Dorsolateral prefrontal cortex (tissue), 122 donors: ENCODE measurements at places on chromosomes 2 and 18.

DNA sequence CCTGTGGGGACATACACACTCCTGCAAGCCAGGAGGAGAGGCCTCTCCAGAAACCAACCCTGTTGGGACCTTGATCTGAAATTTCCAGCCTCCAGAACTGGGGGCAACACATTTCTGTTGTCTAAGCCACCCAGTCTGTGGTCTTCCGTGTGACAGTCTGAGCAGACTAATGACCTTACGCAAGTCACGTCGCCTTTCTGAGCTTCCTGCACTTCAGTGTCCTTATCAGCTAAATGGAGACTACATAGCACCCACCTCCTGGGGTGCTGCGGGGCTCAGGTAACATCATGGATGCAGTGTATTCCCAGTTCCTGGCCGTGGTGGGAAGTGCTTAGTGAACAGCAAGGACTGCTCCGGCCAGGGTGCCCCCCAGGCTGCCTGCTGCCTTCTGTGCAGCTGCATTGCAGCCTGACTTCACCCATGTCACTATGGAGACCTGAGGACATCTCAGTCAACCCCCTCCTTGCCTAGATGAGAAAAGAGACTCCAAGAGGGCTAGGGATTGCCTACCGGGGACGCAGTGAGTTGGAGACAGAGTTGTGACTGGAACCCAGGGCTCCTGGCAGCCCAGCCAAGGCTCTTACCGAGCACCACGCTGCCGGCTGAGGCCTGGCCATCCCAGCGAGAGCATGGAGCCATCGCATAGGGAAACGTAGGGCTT, 61.2 kb upstream of the FZD5 start:
- DNase-seq, result no peak

DNA sequence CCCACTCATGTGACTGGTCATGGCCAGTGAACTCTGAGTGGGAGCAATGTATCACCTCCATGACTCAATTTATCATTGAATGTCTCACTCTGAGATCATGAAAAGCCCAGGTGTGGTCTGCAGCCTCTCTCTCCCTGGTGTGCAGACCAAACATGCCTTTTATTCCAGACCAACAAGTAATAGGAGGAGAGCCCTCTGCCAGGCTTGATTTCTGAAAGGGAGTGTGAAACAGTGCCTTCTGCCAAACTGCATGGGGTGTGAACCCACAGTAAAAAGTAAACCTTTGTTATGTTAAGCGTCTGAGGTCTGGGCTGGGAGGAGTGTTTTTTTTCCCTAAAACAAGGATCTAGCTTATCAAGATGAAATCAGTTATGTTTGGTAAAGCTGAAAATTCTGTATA, 601.2 kb downstream of the ADCYAP1 start:
- DNase-seq, result no peak

DNA sequence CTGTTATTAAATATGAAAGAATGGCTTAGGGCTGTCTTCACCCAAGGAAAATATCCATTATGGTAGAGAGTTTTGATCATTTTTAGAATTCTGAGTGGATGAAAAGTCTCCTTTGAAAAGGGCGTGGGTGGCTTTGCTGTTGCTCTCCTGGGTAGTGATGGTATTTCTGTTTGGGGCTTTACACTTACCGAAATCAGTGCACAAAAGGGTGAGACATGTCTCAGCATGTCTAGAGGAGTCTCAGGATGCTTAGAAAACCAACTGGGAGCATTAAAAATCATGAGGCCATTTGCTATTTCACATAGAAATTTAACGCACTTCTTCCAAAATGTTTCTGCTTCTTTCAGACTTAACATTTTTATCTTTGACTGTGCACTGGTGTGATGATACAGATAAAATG, 49.6 kb downstream of the ZCCHC2 start:
- no peak for DNase-seq

DNA sequence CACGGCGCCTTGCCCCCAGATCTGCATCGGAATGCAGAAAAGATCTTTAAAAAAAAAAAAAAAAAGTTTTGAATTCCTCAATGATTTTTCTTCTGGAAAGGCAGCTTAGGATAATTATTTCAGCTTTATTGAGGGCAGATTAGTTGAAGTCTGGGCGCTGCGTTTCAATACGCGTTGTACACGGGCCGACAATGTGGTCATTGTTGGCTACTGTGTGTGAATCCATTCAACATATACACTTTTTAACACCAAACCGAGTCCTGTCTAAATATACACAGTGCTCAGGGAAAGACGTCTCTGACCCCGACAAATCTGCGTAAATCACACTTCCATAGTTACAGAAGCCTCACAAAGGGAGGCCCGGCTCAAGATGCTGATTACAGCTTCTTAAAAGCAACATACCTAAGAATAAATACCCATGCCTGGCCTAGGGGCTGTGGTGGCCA, 1.4 kb upstream of the SIX3 start:
- no peak for DNase-seq

DNA sequence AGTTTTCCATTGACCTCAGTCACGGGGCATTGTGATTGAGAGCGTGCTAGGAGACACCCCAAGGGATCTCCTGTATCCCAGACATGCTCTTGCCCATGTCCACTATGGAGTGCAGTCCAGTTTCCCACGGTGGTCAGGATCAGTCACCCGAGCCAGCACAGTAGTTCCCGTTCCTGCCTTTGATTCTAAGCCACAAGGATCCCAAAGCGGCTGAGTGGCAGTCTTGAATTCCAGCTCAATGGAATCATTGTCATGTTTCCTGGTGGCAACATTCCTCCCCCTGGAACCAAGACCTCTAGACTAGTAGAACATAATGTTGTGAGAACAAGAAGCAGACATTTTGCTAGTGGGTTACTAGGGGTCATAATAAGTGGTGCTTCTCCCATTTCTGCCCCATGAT, 154.3 kb downstream of the SEPTIN10 start:
- no peak for DNase-seq

DNA sequence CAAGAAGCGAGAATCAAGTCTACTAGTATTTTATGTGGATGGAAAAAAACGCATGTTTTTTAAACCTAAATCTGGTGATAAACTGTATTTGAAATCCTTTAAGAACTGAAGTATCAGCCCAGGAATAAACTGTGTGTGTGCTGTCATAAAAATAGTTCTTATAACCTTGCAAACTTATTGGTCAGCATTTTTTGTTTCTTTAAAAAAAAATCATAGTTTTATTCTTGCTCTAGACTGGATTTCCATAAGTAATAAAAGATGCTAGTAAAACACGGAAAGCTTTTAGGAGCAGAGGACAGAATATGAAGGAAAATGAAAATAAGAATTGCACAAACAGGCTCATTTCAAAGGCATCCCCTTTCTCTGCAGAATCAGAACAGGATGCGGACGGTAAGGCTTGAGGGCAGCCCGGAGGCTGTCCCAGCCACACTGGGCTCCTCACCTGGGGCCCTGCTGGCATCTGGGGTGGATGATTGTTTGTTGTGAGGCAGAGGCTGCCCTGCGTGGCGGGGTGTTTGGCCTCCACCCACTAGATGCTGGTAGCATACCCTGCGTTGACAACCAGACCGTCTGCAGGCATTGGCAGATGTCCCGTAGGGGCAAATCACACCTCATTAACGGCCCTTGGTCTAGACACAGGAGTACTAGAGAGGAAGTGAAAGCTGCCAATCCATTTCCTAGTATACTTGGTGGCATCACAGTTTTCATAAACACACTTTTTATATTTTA, 52.5 kb downstream of the MBP start:
- DNase-seq, result no peak

GRCh38 chr18:79323471-79323870, 72.3 kb upstream of the NFATC1 start:
- peak; percentile 60 for DNase-seq

GRCh38 chr18:7946734-7947377, 379.7 kb downstream of the PTPRM start:
- no peak for DNase-seq

GRCh38 chr18:13270279-13270855, 51.8 kb downstream of the LDLRAD4 start:
- DNase-seq, result no peak

DNA sequence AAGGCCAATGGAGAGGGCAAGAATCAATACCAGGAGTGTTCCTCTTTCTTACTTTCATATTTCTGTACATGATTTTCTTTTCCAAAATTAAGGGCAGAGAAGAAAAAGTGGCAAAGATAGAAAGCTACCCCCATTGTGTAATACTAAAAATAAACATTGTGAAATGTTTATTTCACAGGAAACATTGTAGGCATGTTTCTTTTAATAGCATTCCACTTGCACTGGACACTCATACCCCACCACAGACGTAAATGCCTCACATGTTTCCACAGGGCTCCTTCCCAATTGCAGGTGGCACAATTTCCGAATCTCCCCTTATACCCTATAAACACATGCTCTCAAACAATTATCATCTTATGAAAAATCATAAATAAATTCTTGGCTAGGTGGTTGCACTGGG, 645.1 kb upstream of the SETBP1 start:
- DNase-seq, result no peak

DNA sequence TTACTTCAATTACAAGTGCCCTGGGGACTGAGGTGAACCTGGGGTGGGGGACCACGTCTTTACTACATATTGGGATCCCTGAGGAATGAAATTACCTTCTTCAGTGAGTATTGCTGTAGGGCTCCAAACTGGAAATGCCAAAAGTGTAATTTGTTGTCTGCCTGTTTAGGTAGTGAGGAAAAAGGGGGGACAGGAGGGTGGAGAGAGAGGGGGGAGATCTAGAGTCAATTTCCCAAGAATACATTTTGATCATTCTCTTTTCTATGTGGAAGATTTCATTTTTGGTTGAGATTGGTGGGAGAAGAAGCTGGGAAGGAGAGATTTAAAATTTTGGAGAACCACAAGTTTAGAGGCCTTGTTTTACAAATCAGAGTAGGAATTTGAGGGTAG, 101.1 kb downstream of the SPTBN1 start:
- DNase-seq, result no peak
